ENCODE measurements at places on chromosomes 5 and 9. TPM values are rescaled to one million over a fixed set of nuclear protein-coding genes. Genes with fewer than 3 reads are reported as not detected.

- no peaks in the 10 kb centered on the region for H3K27me3 ChIP-seq
- DNase-seq, result no peak
- no peaks in the 10 kb centered on the region for H3K4me1 ChIP-seq
- H3K36me3 ChIP-seq, result no peaks in the 10 kb centered on the region
- no peak overlapping the region for H3K4me3 ChIP-seq
- no peak overlapping the region for H3K27ac ChIP-seq
Measured at GRCh38 chr9:82423700-82424099, 435.1 kb downstream of the SPATA31D1 start.

DNA sequence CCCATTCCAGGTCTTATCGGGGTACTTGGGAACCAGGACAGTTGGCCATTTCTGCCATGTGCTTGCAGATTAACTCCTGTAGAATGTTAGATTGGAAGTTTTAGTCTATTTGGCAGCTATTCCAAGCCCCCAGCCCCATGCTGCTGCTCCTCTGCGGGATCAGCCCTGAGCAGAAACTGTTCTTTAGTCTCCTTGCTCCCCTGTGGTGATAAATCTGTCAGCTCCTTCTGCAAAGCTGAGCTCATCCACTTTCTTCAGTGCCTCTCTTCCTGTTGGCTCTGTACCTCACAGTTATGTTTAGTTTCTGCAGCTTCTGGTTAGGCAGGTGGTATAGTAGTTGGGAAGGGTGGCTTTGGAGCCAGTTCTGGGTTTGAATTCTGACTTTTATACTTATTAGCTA lies 170.4 kb downstream of the GRIA1 start:
- no peak for DNase-seq
- no peaks in the 10 kb centered on the region for H3K36me3 ChIP-seq
- no peaks in the 10 kb centered on the region for H3K4me1 ChIP-seq

GRCh38 chr9:20319641-20320337 lies 302.5 kb downstream of the MLLT3 start:
- H3K4me3 ChIP-seq, result no peak overlapping the region
- no peak overlapping the region for H3K27ac ChIP-seq
- H3K4me1 ChIP-seq, result 0 out of 2 replicates have a peak, but pooled peaks cover 1% of the 10 kb centered on the region

GRCh38 chr5:42798284-42799240 lies 13.1 kb downstream of the SELENOP start:
- H3K36me3 ChIP-seq, result peaks cover 6% of the 10 kb centered on the region
- no peak overlapping the region for H3K4me3 ChIP-seq
- no peak overlapping the region for H3K27ac ChIP-seq
- no peaks in the 10 kb centered on the region for H3K27me3 ChIP-seq

GCNT1 gene
- total RNA-seq, result 8.8 TPM

MTAP gene
- 100 TPM for total RNA-seq

GRCh38 chr9:133762488-133763271 lies 24.5 kb upstream of the SARDH start:
- H3K27me3 ChIP-seq, result no peaks in the 10 kb centered on the region
- H3K36me3 ChIP-seq, result no peaks in the 10 kb centered on the region

DNA sequence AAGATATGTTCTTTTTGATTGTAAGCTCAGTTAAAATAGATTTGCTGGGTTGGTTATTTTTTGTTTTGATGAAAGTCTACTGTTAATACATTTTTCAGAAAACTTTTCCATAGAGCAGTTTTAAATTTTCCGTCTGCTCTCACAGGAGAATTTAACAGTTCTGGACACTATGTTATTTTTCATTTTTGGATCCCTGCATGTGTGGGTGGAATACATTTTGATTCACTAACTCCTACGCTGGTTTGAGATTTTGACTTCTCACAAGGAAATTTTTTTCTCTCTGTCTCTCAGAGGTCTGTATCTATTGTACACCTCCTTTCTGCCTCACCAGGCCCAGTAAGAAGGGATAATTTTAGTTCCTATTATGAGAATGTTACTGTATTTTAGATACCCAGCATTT lies 502.4 kb downstream of the CDH10 start:
- no peak overlapping the region for H3K27ac ChIP-seq
- no peak overlapping the region for H3K4me3 ChIP-seq
- H3K36me3 ChIP-seq, result no peaks in the 10 kb centered on the region
- DNase-seq, result no peak
- no peaks in the 10 kb centered on the region for H3K4me1 ChIP-seq
- no peaks in the 10 kb centered on the region for H3K27me3 ChIP-seq

DNA sequence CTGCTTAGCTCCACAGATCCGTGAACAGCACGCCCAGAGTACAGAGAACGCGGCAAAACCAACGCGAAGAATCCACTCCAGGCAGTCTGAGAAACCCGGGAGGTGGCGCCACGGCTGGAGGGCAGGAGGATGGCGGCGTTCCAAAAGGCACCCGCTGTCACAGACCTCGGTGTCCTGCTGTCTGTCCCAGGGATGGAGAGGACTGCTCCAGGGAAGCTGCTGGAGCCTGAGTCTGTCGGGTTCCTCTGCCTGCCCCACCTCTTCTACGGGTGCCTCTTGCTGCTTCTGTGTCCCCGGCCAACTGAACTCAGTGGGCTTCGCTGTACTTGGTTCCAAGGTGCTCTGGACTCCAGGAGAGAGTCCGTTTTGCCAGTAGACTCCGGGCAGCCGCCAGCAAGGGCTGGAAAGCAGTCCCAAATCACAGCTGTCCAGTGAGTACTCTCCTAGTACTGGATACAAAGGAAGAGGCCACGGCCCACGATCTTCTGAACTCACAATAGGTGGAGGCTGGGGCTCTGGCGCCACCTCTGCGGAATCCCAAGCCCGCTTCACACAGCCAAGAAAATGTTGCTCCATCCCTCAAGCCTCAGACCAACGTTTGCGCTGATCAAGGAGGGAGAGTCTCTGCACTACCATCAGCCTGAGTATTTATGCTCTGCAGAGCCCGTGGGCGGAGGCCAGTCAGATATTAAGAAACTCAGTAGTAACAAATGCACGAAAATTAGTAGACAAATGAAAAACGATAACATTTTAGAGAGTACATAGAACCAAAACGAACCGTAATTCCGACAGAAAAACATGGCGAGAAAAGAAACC lies 440 bp downstream of the ANXA2R start:
- H3K36me3 ChIP-seq, result no peaks in the 10 kb centered on the region
- peak; percentile 74 for DNase-seq
- no peak overlapping the region for H3K27ac ChIP-seq
- H3K4me1 ChIP-seq, result peaks cover 16% of the 10 kb centered on the region
- no peak overlapping the region for H3K4me3 ChIP-seq

GRCh38 chr9:126301985-126302603 lies 24.5 kb upstream of the MVB12B start:
- H3K4me3 ChIP-seq, result no peak overlapping the region
- H3K27ac ChIP-seq, result no peak overlapping the region
- H3K27me3 ChIP-seq, result no peaks in the 10 kb centered on the region
- DNase-seq, result peak; percentile 31
- H3K4me1 ChIP-seq, result no peaks in the 10 kb centered on the region

GRCh38 chr5:39442991-39443390 lies 18.2 kb upstream of the DAB2 start:
- H3K36me3 ChIP-seq, result no peaks in the 10 kb centered on the region
- DNase-seq, result no peak
- H3K27ac ChIP-seq, result no peak overlapping the region

HARS2 gene
- 21.4 TPM for total RNA-seq

Measured in H1 (cell line).